ENCODE measurements at places on chromosomes 3 and 15.

DNA sequence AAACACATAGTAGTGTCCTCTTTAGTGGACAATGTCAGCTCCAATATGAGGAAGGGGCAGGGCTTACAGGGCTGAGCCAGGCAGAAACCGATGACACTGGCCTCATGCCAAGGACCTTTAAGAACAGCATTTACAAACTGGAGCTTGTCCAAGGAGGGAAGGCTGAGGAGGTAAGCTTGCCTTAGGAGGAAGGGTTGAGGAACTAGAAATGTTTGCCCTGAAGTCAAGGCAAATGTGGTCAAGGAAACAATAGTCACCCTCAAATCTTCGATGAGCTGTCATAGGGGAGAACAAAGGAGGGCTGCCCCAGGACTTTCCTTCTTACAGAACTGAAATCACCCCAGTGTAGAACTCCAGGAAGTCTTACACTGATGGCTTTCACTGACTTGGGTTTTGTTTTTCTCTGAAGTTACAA, 136.4 kb downstream of the LIPC start:
- no peak for DNase-seq

DNA sequence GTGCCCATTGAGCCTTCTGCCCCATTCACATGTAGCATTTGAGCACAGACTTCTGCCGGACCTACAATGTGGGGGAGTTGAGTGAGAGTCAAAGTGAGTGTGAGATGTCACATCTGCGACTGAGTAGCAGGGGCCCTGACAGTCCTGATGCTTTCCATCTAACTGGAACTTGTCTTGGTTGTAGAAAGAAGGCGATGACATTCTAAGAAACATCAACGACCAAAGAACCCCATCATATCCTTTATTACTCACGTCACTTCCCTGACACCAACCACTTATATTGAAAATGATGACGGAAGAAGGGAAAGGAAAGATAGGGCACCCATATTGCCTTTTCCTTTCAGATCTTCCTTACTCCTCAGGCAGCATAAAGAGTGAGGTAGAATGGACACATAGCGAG, 30.5 kb downstream of the SMAD3 start:
- DNase-seq: no peak

DNA sequence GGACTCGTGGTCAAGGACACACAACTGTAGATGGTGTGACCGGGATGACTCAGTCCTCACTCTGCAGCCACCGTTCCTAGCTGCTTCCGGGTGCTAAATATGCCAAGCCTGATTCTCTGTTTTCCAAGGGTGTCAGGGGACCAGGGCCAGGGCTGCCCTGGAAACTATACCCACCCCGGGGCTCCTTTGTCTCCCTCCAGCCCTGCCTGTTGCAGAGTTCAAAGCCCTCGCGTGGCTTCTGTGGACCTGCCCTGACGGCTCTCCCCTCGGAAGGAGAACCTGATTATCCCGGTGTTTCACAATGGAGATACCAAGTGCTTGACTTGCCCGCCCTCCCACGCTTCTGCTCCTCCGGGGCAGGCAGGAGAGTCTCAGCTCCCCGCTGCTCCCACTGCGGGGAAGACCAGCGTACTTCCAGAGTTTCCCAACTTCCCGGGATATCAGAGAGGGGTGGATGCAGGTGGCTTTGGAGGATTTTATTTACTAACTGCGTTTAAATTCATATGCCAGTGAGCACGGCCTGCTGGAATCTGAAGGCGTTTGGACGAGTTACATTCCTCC, 125.0 kb downstream of the ASB7 start:
- no peak for DNase-seq

DNA sequence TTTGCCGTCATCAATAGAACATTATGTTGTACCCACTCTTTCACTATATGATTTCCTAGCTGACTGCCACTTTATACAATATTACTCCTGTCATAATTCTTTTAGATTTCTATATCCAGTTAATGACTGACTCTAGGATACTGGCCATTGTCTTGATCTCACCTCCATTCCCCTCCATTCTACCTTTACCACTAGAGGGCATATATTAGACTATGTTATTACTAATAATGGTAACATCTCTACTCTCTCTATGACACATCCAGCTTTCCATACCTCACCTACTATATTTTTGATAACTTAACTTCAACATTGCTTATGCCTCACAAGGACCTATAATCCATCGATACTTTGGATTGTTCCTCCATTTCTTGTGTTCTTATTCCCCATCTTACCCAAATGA, 31.4 kb upstream of the POU1F1 start:
- no peak for DNase-seq

DNA sequence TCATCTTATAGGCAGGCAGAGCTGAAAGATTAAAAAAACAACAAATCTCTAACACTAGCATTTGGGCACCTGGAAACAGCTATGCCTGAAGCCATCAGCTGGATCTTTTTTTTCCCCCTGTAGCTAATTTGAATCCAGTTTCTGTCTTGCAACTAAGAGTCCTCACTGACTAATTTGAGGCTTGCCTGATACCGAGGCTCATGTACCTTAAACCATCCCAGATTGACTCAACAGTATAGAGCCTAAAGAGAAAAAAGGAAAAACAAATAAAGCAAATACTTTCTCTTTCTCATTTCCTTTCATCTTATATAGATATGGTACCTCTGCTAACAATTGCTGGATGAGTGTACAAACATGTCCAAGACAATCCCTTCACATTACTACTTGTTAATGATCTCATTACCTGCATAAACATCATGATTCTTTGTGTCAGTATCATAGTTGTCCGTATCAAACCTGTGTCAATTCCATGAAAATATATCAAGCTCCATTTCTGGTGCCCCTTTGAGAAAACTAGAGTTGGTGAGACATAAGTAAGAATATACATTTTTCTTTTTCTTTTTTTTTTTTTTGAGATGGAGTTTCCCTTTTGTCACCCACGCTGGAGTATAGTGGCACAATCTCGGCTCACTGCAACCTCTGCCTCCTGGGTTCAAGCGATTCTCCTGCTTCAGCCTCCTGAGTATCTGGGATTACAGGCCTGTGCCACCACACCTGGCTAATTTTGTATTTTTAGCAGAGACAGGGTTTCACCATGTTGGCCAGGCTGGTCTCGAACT, 43.1 kb downstream of the BHLHE40 start:
- DNase-seq: no peak

GRCh38 chr3:128383316-128384235, 83.1 kb downstream of the DNAJB8 start:
- DNase-seq: peak; percentile 56

- DNase-seq: no peak
These were observed 51.8 kb downstream of the ATP13A4 start for GRCh38 chr3:193502871-193503270.

DNA sequence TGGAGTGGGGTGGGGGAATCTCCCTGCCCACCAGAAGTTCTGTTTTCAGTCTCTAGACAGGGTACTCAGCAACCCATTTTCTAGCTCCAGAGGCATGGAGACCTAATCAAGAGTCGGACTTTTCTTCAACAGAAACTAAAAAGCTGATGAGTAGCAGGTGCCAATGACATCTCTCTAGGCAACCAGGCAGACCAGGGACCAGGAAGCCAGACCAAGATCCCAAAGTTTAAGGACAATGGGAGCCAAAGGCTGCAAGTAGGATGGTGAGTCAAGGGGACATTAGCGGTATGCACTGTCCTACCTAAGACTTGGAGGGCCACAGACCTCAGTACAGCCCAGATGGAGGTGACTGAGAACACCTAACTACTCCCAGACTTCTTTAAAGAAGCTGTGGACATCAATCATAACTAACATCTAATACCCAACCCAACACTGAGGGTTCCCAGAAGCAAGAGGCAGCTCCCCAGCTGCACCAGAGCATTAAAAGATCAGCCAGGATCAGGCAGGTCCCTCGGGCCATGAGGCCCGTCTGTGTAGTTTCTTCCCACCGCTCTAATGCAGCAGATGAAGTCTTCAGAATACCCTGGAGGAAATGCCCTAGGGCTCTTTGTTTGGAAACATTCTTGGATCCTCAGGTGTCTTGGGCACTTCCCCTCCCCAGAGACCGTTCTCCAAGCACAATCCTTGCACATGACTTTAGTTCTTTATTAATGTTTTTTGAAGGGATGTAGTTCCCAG, 979 bp downstream of the CCDC71 start:
- DNase-seq: no peak

DNA sequence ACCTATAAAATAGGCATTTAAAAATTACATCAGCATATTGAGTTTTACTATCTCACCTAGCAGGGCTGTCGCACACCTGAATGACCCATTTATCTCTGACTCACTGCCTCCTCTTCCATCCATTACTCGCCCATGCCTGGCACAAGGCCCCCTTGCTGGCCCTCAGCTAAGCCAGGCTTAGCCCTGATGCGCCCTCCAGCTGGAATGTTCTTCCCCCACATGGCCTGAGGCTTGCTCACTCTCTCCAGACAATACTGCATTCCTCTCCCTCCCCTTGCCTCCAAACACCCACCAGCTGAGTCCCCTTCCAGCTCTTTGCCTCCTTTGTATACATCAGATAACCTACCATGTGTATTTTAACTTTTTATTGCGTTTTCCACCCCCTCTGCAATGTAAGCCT, 7.2 kb downstream of the SH3BP5 start:
- DNase-seq: peak; percentile 85

DNA sequence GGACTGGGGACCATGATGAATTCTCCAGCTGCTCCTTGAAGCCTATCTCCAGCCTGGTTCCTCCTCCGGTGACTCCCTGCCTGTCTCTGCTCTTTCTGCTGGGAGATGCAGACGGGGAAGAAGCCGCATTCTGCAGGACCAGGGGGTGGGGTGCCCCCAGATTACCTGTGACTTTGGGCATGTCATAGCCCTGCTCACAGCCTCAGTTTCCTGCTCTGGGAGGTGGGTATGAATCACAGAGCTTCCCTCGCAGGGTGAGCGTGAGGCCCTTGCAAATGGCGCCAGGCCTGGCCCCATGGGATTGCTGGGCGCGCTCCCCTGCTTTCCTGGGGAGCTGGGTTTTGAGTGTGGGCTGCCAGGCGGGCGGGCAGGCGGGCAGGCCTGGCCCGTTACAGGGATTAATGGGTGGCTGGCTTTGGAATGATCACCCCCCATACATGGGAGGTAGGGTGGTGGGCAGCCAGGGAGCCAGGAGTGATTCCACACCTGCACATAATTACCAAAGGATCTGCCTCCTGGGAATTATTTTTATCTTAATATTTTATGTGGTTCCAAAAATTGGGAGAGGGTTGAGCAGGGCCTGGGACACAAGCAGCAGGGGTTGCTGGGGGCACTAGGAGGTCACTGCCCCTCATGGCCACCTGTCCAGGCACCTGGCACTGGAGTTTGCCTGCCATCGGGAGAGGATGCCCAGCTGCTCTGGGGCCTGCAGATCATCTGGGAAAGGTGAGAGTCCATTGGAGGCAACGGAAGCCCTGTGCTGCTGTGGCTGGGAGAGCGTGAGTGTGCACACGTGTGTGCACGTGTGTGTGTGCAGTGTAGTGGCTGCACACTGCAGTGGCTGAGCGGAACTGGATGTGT, 106.8 kb downstream of the WNT7A start:
- DNase-seq: no peak

DNA sequence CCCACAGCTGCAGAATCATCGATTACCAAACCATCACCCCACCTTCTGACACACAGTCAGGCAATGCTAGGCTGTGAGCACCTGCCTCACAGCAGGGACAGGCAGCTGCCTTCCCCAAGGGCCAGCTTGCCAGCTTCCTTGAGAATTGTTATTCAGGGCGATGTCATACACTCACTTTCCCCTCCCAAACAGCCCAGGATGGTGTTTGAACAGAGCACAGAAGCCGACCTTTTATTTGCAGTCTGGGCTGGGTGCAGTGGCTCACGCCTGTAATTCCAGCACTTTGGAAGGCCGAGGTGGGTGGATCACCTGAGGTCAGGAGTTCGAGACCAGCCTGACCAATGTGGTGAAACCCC, 84.5 kb upstream of the HERC1 start:
- no peak for DNase-seq

- no peak for DNase-seq
These were observed 536 bp downstream of the ATP10A start for GRCh38 chr15:25862472-25863110.

DNA sequence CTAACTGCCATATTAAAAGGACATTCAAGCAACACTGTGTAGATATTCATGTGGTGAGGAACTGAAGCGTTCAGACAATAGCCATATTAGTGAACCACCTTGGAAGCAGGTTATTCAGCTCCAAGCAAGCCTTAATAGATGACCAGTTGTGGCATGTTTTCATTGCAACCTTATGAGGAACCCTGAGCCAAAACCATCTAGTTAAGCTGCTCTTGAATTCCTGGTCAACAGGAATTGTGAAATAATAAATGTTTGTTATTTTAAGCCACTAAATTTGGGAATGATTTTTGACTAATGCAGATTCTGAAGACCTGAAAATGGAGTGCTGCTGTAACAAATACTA, 73.0 kb downstream of the SPRED1 start:
- no peak for DNase-seq

DNA sequence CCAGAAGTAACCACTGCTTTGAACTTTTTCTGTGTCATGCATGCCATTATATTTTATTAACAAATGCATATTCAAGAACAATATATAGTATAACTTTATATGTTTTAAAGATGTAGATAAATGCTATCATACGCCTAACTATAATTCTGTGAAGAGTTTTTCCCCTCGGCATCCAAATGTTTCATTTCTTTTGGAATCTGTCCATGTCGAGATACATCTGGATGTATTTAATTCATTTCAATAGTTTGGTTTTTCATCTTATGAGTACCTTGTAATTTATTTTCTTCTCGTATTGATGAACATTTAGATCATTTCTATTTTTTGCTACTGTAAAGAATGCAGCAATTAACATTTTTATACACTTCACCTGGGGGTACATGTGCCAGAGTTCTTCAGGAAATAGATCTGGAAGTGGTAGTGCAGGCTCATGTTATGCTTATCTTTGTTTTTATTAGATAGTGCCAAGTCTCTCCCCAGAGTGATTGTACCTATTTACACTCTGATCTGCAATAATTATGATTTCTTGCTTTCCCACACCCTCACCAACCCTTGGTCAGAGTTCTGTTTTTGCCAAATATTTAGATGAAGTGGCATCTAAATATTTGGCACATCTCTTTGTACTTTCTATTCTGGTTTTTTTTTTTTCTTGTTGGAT, 29.7 kb downstream of the USP13 start:
- no peak for DNase-seq

DNA sequence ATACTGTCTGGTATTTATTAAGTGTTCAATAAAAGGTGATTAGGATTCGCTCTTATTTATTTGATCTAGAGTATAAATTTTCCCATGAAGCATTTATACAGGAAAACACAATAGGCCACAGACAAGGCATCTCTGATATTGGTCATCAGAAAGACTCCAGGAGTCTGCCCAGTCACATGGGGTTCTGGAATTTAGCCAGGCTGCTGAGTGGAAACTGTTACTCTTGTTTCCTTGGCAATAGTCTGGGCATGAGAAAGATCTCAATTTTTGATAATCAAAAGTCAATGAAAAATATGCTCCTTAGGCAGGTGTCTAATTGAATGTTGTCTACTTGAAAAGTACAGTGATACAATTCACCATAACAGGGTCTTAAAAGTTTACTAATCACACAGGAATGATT, 161.2 kb downstream of the FRMD5 start:
- DNase-seq: peak; percentile 65

DNA sequence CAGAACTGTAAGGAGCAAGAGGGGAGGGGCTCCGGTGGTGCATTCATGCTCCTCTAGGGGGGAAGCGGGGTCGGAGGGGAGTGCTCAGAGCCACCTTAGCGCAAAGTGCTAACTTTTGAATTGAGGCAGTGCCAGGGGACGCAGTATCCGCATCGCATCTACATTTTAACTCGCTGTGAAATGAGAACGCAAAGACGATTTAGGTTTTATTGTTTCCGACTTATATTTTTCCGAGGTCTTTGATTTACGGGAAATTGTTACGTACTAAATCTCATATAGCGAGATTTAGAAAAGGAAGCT, 212 bp downstream of the TCAIM start:
- DNase-seq: no peak

GRCh38 chr3:48553361-48553760, 3.2 kb downstream of the PFKFB4 start:
- DNase-seq: no peak

All from fibroblast of upper back skin (primary cell).